ENCODE measurements at places on chromosomes 7 and 10. TPM values are rescaled to one million over a fixed set of nuclear protein-coding genes. Genes with fewer than 3 reads are reported as not detected.

ACTR3C gene
- total RNA-seq, result 0.87 TPM

PDE1C gene
- 2.9 TPM for total RNA-seq

ASZ1 gene
- total RNA-seq, result not detected

DIP2C gene
- total RNA-seq, result 13.1 TPM

SHH gene
- 0.26 TPM for total RNA-seq

MSRB2 gene
- total RNA-seq, result 29.9 TPM

MCU gene
- 39.6 TPM for total RNA-seq

BUD31 gene
- 73.4 TPM for total RNA-seq

RBP3 gene
- total RNA-seq, result not detected

WNT2 gene
- total RNA-seq, result 0.41 TPM

GRB10 gene
- total RNA-seq, result 164 TPM

MYOZ1 gene
- total RNA-seq, result 4.0 TPM

PTCD1 gene
- 7.1 TPM for total RNA-seq

PLXDC2 gene
- total RNA-seq, result 73.1 TPM

IGF2BP3 gene
- 92.8 TPM for total RNA-seq

SLC39A12 gene
- total RNA-seq, result 0.10 TPM

PON1 gene
- total RNA-seq, result 1.5 TPM

NOM1 gene
- 33.6 TPM for total RNA-seq

PPP1R17 gene
- total RNA-seq, result 0.36 TPM

ZNF467 gene
- total RNA-seq, result 64.2 TPM

TTYH3 gene
- 250 TPM for total RNA-seq

MXI1 gene
- 10.3 TPM for total RNA-seq

POLL gene
- 44.8 TPM for total RNA-seq

GCK gene
- total RNA-seq, result not detected

SFTPD gene
- 0.31 TPM for total RNA-seq

TWIST1 gene
- 2.4 TPM for total RNA-seq

NUDT13 gene
- total RNA-seq, result 2.3 TPM

LIPF gene
- total RNA-seq, result not detected

ALOX5 gene
- 0.18 TPM for total RNA-seq

MLXIPL gene
- total RNA-seq, result 8.7 TPM

DGKI gene
- total RNA-seq, result 0.69 TPM

ZNF804B gene
- not detected for total RNA-seq

SORBS1 gene
- 103 TPM for total RNA-seq

KIF5B gene
- total RNA-seq, result 102 TPM

NYAP1 gene
- 2.2 TPM for total RNA-seq

PNLIP gene
- not detected for total RNA-seq

NME8 gene
- not detected for total RNA-seq

SFXN3 gene
- total RNA-seq, result 27.1 TPM

CPXM2 gene
- total RNA-seq, result 0.33 TPM

LEP gene
- total RNA-seq, result not detected

All from endothelial cell (in vitro differentiated cells).